ENCODE measurements at places on chromosomes 2 and 18. TPM values are rescaled to one million over a fixed set of nuclear protein-coding genes. Genes with fewer than 3 reads are reported as not detected.

TCF23 gene
- total RNA-seq: 0.85 TPM

CXCR1 gene
- 0.26 TPM for total RNA-seq

CCT7 gene
- 117 TPM for total RNA-seq

PLCL1 gene
- total RNA-seq: 17.8 TPM

CNDP1 gene
- total RNA-seq: 0.16 TPM
